ENCODE measurements at places on chromosomes 2 and 18.

- DNase-seq: no peak
Measured at GRCh38 chr2:208627110-208627884, 220.7 kb downstream of the PTH2R start.

- DNase-seq: no peak
Measured at GRCh38 chr18:64238076-64238475, 89.2 kb upstream of the LINC00305 start.

DNA sequence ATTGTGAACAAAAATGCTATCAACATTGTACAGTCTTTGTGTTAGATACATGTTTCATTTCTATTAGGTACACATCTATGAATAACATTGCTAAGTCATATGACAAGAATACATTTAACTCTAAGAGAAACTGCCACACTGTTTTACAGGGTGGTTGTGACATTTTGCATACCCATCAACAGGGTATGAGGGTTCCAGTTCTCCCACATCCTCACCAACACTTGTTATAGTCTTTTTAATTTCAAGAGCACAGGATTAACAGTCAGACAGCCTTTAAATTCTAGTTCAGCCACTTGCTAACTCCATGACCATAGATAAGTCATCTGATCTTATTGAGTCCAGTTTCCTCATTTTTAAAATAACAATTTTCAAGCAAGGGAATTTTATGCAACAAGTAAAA, 92.5 kb upstream of the PPP1CB start:
- no peak for DNase-seq

DNA sequence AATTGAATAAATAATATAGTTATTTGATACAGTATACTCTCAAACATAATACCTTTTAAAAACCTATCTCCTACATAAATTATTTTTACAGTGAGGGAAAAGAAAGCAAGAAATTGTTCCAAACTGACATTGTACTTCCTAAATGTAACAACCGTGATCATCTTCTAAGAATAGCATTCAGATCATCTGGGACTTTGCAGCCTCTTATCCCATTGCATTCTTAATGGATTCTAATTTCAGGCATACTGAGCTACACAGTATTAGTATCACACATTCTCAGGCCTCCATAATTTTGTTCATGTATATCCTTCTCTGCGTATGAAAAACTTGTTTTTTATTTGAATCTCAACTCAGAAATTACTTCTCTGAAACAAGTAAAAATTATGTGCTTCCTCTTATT, 1134.7 kb upstream of the CDH2 start:
- DNase-seq: no peak

GRCh38 chr2:19104503-19104902, 253.9 kb downstream of the OSR1 start:
- no peak for DNase-seq

DNA sequence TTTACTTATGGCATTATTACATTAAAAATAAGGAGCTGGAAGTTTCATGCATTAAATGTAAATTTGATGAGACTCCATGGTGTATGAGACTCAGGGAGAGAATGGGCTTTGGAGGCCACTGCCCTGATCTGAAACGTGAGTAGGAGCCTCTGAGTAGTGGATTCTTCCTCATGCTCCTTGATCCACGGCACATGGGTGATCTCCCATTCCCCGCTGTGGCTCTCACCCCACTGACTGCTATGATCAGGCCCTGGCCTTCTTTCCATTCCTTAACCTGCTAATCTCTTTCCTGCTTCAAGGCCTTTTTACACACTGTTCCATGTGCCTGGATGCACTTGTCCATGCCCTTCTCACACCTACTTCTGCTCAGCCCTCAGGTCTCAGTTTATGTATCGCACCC, 68.4 kb downstream of the SMAD7 start:
- no peak for DNase-seq

- DNase-seq: no peak
Measured at GRCh38 chr2:241325257-241325656, 9.5 kb downstream of the SEPTIN2 start.

- DNase-seq: peak; percentile 49
Measured at GRCh38 chr2:138699421-138699820, 80.8 kb downstream of the NXPH2 start.

DNA sequence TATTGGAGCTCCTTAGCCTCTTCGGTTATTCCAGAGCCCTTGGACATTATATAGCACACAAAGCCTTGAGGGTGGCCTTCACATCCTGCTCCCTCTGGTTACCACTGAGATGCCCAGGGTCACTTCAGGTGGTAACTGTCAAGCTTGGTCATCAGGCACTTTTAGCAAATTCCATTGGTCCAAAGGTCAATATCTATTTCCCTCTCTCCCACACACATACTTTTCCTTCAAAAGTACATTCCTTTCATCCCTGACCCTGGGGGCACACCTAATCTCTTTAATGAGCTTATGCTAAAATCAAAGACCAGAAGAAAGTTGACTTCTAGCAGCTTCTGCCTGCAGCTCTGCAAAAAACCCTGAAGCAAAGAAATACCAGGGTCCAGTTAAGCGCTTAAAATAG, 172.0 kb upstream of the NRP2 start:
- no peak for DNase-seq

- DNase-seq: no peak
Measured at GRCh38 chr18:72470391-72470790, 73.8 kb downstream of the CBLN2 start.

DNA sequence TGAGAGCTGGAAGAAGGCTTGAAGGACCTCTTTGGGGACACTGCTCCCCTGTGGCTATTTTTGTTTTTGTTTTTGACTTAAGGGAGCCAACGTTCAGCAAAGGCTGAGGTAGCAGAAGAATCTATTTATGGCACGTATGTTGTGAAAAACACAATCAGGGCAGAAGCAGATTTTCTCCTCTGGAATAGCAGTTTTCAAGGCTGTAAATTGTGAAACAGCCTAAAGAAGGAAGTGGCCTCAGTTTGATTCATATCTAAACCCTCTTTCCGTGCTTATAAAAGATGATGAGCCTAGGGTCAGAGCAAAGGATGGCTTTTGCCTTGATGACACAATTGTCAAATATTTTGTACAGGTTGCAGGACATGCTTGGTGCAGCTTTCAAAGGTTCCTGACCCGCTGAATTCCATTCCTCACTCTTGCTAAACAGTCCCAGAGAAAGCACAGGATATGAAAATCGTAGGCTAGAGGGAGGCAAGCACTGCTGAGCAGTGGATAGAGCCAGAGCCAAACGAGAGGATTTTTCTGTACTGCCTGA, 106.2 kb upstream of the DLX2 start:
- DNase-seq: no peak

DNA sequence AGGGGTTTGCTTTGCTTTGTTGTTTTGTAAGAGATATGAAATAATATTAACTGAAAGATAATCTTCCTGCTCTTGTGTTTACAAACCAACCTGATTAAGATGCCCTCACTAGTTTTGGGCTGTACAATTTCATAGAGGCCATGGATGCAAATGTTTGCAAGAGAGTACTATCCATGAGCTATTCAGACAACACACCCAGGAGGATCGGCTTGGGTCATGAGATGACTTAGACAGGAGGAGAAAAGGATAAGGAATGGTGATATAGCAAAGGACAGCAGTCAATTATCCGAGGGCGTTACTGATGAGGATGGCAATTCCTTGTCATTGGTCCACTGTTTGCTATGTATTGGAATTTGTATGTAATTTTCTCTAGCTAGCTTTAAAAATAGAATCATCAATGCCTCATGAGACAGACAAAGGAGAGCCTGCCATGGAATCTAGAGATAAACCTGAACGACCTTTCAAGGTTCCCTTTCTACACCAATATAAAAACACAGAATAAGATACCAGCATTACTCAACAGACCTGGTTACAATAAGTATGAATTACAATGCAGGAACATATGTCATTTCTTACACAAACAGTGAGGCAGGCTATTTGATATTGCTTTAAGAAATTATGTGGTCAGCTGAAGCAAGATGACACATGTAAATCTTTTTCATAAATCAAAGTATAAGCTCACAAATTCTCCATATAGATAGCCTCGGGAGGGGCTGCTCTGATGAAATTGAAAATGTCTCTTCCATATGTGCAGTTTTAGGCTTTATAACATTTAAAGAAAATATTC, 54.4 kb upstream of the SOS1 start:
- DNase-seq: no peak

Data from iPS-NIHi11 (cell line).